ENCODE measurements at places on chromosomes 7 and 10.

DNA sequence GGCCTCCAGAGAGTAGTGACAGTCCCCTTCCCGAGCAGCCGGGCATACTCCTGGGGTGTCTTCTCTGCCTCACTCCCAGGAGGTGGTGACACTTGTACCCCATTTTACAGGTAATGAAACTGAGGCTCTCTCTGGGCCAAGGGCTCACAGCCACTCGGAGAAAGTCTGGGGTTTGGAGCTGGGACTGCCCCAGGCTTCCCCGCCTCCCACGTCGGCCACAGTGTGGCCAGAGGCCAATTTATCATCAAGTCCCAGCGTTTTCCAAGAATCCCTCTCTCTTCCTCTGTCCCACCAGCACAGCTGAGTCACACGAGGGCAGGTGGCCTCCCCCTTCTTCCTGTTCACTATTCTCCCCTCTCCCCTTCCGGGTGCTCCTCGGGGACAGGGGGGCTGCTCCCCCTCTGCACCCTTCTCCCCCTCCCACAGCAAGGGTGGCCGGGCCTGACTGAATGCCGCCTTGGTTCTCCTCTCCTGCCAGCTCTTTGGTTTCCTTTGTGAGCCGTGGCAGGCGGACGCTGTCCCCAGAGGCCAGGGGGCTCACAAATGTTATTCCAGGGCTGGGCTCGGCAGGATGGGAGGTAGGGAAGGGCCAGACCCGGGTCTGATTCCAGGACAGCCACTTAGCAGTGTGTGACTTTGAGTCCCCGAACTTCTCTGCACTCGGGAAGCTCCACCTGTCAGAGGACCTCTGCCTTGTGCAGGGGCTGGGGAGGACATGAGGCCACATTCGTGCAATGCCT lies 17.7 kb downstream of the CLIP2 start:
- DNase-seq = no peak

DNA sequence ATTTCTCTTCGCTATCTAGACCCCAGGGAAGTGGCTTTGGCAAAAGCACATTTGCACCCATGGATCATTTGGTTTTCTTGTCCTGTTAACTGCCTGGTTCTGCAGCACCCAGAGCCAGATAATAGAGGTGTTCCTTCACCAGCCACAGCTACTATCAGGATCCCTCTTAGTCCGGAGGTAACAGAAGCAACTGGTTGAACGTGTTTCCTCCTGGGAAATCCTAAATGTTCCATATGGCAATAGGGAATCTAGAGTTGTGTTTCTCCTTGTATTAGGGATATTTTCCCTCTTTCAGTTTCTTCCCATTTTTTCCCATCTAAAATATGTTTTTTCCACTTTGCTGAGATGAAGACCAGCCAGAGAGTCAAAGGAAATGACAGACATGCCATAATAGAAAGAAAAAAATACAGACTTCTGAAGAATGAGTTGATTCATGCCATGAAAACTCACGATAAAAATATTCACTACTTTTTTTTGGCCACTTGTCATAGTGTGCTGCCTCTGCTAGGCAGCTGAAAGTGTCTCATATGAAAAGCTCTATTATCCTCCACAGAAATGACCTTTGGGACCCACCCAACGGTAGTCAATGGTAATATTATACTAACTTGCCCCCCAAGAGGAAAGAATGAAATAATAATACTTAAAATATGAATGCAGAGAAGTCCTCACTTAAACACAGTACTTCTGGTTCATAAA lies 472.8 kb downstream of the KCNMA1 start:
- DNase-seq = no peak

DNA sequence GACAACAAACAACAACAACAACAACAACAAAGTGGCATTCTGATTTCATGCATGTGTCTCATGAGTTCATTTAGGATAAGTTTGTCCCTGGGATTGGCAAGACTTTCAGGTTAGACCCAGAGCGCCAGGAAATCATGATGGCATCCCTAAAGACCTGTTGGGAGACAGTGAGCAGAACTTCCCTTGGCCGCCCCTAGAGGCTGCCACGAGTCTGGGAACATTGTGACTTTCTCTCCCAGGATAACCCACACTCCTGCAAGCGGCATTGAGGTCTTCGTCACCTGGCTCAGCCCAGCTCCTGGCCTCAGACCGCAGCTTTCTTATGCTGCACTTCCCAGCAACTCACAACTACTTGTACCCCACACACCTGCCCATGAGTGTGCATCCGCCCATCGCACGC lies 80.5 kb upstream of the RNF32 start:
- no peak for DNase-seq

DNA sequence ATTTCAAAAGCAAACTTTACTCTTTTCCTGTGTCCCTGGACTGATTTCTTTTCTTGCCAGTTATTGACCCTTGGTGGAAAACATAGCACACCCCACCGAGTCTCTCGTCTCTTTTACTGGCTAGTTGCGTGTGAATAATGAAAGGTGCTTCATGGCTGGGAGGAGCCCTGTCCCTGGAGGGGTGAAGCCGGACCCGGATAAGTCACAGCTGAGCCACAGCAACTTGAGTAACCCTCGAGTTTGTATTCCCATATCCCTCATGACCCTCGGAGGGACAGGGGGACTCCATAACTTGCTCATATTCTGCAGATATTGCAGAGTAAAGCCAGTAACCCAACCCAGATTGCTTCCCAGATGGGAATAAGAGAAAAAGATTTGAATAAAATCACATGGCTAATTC lies 147.5 kb upstream of the FRMD4A start:
- DNase-seq = no peak

GRCh38 chr7:73423519-73424488 lies 9.8 kb upstream of the FZD9 start:
- no peak for DNase-seq

DNA sequence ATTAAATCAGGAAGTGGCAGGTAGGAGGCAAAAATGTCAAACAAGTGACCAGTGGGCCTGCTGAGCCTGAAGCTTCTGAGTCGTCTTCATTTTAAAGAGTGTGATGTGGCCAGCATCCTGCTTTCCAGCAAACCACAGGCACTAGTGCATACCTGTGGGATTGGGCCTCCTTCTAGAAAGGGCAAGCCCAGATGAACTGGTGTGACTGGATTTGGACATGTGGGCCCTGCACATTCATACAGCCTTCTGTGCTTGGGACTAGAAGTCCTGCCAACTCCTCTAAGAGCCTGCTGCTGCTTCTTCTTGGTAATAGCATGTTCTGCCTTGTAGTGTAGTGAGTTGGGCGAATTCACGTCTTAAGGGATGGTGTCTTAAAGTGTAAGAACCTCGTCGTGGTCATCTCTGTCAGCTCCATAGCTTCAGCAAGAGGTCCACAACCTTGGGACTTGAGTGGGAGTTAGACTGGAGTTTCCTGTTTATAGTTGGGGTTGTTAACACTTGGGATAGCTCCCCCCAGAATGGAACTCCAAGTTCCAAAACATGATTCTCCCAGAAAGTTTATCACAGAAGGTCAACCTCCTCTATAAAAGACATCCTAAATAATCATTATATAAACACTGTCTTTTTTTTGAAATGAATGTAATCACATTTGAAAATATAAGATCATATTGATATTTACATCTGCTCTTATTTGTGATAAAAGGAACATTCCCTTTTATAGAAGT lies 11.2 kb downstream of the BMPER start:
- DNase-seq = no peak

- DNase-seq = no peak
Observed at GRCh38 chr7:116265881-116266280, 55.5 kb downstream of the TES start.

GRCh38 chr10:114615600-114616007 lies 42.5 kb downstream of the ABLIM1 start:
- DNase-seq = no peak

GRCh38 chr10:7425691-7426090 lies 14.9 kb upstream of the SFMBT2 start:
- DNase-seq = no peak

GRCh38 chr10:61752111-61753011 lies 89.6 kb downstream of the CABCOCO1 start:
- no peak for DNase-seq

GRCh38 chr10:23146258-23146657 lies 45.9 kb upstream of the PTF1A start:
- no peak for DNase-seq

- DNase-seq = no peak
Observed at GRCh38 chr10:55013318-55013717, 212.3 kb upstream of the PCDH15 start.

- no peak for DNase-seq
Observed at GRCh38 chr10:103793920-103794883, 61.2 kb downstream of the SH3PXD2A start.

GRCh38 chr10:86673827-86674581 lies 5.7 kb downstream of the LDB3 start:
- no peak for DNase-seq

DNA sequence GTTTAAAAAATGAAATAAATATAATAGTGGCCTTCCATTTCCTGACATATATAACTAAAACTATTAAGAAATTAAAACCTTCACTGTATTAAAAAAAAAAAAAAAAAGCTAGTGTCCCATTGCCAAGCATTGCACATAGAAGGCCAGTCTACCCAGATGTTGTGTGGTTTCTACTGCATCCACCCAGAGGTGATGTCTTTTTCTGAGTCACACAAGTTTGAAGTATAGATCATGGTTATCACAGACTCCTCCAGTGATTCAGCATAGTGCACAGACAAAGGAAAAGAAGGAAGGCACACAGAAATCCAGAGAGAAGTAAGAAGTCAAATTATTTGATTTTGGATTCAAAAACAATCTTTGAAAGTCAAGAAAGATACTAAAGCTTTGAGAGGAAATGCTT lies 429.0 kb downstream of the ETV1 start:
- no peak for DNase-seq

DNA sequence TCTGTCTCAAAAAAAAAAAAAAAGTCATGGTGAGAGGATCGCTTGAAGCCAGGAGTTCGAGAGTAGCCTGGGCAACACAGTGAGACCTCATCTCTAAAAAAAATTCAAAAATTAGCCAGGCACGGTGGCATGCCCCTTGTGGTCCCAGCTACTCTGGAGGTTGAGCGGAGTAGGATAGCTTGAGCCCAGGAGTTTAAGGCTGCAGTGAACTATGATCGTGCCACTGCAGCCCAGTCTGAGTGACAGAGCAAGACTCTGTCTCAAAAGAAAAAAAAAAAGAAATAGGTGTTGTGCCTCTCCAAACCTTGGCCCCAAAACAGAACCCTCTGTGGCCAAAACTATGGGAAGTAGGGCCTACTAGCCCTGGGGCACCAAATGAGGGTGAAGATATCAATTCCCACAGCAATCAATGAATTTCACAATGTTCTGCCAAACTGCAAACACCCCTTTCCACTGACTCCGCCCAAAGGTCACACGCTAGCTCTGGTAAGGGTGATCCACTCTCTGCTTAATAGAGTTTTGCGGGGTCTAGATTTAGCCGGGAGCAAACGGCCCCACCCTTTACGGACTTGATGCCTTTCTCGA lies 16.9 kb downstream of the SSC4D start:
- DNase-seq = no peak

- no peak for DNase-seq
Observed at GRCh38 chr7:99392659-99393354, 15.6 kb downstream of the PDAP1 start.

GRCh38 chr7:158309868-158310763 lies 277.5 kb downstream of the PTPRN2 start:
- DNase-seq = no peak

- DNase-seq = peak; percentile 42
Observed at GRCh38 chr10:34814223-34814912, 728 bp downstream of the PARD3 start.

GRCh38 chr10:54402576-54402975 lies 398.5 kb downstream of the PCDH15 start:
- no peak for DNase-seq

GRCh38 chr10:43350686-43351085 lies 20.8 kb upstream of the FXYD4 start:
- no peak for DNase-seq

DNA sequence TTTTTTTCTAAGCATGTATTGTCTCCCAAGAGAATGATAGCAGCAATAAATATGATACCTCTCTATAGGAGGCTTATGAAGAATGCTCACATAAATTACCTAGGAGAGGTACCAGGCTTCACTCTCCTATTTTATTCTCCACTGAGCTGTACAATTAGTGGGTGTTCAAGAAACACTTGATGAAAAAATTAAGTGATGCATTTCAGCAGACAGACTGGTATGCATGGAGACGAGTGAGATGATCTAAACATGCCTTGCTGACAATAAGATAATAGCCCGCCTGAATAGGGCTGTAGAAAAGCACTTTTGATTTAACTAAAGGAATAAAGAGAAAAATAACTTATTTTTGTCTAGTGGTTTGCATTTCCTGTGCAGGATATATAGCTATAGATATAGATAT lies 1449.7 kb downstream of the GATA3 start:
- DNase-seq = no peak

DNA sequence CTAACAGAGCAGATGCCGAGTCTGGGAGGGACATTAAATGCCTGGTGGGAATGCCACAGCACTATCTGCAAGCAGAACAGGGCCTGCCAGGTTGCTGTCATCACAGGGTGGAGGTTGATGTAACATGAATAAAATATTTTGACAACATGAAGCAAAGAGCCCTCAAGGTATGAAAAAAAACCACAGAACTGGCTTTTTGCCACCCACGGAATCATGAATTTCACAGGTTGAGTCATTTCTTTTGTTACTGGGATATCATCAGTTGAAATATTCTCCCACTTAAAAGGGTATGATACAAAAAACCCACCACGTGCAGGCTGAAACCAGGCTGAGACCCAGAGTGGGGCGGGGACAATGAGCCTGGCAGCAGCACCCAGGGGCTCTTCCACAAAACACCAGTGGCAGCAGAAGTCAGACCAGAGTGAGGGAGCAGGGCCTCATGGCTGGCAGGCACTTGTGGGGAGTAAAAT lies 220.1 kb downstream of the TNS3 start:
- no peak for DNase-seq

- no peak for DNase-seq
Observed at GRCh38 chr10:44341886-44342285, 43.0 kb downstream of the CXCL12 start.

- DNase-seq = no peak
Observed at GRCh38 chr10:94630017-94630688, 53.4 kb upstream of the CYP2C18 start.

DNA sequence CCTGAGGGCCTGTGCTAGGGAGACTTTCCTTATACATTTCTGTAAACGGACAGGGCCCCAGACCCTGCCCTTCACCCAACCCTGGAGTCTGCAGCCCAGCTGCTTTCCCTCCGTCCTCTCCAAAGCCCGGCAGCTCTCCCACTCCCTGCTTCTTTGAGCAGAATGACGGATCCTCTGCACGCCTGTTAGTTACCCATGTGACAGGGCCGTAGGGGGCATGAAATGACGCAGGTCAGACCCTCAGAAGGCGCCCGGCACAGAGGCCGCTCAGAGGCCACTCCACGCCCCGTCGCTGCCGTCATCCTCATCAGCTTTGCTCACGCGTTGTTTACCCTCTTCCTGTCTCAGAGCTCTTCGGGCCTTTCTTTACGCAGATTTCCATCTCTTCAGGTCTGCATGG lies 60.2 kb upstream of the MKRN1 start:
- no peak for DNase-seq

Data from left renal pelvis (tissue), 4 donors.